ENCODE measurements at places on chromosomes 7 and 10. TPM values are rescaled to one million over a fixed set of nuclear protein-coding genes. Genes with fewer than 3 reads are reported as not detected.

OR13A1 gene
- not detected for total RNA-seq

TRIM50 gene
- not detected for total RNA-seq

RAPGEF5 gene
- 11.5 TPM for total RNA-seq

RADIL gene
- 5.1 TPM for total RNA-seq

STX1A gene
- total RNA-seq = 18.6 TPM

FKBP9 gene
- total RNA-seq = 277 TPM

NPTX2 gene
- total RNA-seq = not detected

- no peak for DNase-seq
Observed at GRCh38 chr10:76244061-76244686, 812.8 kb downstream of the LRMDA start.

DNA sequence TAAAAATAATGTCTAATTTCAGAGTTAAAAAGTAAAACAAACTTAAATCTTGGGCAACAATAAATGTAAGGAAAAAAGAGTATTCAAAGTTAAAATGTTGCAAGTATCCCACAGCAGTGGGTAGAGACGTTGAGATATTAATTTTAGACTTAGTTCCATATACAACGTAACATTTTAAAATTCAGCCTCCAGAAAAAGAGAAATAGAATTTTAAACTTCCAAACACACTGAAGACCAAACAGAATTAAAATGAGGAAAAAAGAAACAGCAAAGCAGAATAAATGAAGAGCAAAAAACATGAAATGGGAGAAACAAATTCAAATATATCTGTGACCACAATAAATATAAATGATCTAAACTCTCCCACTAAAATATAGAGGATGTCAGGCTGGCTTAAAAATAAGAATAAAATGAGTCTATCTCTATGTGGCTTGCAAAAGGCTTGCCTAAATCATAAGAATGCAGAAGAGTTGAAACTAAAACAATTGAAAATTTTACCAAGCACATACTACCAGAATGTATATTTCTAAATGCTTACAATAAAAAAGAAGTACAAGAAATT, 46.0 kb upstream of the EGFR start:
- DNase-seq = no peak

GRCh38 chr7:116994611-116995010, 41.3 kb downstream of the ST7 start:
- no peak for DNase-seq

DNA sequence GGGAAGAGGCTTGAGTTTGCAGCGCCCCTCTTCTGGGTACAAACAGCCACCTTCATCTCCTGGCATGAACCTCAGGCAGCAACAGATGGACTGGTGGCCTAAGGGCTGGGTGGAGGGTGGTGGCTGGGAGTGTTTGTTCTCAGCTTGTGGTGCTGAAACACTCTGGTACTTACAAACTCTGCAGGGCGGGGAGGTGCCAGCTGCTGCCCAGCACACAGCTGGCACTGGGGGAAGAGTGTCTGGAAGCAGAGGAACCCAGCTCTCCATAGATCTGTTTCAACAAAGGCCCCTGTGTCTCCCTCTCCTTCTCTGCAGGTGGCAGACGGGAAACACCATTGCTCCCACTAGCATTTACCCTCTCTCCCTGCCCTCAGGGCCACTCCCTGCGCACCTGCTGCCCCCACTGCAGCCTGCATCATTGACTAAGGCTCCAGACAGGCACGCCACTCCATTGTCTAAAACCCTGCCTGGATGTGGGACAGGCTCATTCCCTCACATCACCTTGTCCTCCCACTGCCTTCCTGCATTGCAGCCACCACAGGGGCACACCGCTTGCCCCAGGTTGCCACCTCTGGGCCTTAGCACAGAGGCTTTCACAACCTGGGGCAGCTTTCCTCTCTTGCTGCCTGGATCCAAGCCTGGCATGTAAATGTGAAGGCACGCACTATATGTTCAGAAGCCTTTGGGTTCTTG, 6.5 kb downstream of the ARHGAP22 start:
- DNase-seq = peak; percentile 27

DNA sequence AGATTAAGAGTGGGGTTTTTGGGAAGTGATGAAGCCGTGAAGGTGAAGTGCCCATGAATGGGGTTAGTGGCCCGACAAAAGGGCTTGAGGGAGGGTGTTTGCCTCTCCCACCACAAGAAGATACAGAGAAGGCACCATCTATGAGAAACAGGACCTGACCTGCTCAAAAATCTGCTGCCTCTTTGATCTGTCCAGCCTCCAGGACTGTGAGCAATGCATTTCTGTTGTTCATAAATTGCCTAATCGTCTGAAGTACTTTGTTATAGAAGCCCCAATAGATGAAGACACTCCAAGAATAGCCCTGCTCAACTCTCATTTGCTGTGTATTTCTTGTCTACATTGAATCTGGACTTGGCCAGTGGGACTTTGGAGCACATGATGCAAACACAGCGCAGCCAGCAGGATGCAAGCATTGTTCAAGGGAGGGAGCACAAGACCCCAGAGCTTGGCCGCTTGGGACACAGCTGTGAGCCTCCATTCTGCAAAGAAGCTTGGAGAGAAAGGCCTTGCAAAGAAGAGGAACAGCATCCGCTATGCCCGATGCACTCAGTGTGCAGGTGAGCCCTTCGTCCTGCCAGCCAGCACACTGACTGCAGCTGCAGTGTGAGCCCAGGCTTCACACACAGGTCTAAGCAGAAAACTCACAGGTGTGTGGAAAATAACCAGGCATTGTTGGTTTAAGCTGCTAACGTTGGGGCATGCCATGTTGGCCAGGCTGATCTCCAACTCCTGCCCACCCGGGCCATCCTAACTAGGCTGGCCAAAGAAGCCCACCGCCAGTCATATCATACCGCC, 73.2 kb upstream of the KLF6 start:
- no peak for DNase-seq

- no peak for DNase-seq
Observed at GRCh38 chr10:33201056-33201780, 133.2 kb downstream of the NRP1 start.

- DNase-seq = no peak
Observed at GRCh38 chr7:45178241-45179225, 20.9 kb downstream of the RAMP3 start.

GRCh38 chr10:14025283-14026189, 305.2 kb downstream of the FRMD4A start:
- no peak for DNase-seq

GRCh38 chr7:2010551-2011265, 222.0 kb downstream of the MAD1L1 start:
- no peak for DNase-seq
